ENCODE measurements at places on chromosomes 2 and 18.

DNA sequence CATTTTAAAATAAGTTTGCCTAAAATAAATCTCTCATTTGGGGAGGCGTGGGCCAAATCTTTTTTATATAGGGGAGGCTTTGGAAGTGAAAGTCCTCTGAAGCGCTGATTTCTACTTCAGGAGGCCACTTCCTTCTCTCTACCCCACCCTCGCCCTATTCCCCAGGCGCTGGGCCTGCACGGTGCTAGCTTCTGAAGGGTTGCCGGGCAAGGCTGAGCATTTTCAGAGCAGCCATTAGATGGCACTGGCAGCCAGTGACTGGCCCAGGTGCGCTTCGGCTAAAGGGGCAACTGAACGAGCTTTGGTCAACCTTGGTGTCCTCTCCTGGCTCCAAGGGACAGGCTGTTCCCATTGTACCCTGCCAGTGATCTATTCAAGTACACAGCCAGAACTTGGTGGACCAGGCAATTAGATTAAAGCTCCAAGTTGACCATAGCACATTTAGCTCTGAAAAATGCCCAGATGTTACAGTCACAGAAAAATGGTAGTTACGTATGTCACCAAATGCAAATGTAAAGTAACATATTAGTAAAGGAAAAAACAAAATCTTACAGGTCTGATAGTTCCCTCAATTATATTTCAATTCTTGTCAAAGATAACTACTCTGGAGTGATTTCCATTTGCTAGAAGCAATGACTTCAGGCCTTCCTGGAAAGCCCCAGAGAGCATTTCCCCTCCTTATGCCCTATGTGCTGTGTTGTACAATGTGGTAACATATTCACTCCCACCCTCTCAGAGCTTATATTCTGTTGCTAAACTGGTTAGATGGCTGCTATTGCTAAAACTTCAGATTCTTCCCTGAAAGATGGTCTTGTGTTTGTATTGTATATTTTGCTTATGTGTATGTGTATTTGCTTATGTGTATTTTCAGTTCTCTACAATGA is 2.1 kb downstream of the POMC start:
- DNase-seq, result peak; percentile 61

- DNase-seq, result peak; percentile 39
Observed at GRCh38 chr2:73931531-73932500, 5.1 kb downstream of the DGUOK start.

- peak; percentile 62 for DNase-seq
Observed at GRCh38 chr2:86221066-86221684, 21.9 kb downstream of the MRPL35 start.

DNA sequence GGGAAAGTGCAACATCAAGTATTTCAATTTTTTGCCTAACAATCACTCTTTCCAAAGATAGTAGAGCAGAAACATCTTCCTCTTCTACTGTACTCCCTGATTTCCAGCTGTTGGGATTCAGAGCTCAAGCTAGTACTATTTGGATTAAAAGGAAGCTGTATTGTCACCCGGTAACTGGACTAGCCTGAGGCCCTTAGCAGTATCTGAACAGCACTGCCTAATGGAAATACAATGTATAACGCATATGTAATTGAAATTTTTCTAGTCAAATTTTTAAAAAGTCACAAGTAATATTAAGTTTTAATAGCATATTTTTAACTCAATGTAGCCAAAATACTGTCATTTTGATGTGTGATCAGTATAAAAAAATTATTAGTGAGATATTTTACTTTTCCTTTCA is 86.2 kb downstream of the COX7A2L start:
- DNase-seq, result no peak

DNA sequence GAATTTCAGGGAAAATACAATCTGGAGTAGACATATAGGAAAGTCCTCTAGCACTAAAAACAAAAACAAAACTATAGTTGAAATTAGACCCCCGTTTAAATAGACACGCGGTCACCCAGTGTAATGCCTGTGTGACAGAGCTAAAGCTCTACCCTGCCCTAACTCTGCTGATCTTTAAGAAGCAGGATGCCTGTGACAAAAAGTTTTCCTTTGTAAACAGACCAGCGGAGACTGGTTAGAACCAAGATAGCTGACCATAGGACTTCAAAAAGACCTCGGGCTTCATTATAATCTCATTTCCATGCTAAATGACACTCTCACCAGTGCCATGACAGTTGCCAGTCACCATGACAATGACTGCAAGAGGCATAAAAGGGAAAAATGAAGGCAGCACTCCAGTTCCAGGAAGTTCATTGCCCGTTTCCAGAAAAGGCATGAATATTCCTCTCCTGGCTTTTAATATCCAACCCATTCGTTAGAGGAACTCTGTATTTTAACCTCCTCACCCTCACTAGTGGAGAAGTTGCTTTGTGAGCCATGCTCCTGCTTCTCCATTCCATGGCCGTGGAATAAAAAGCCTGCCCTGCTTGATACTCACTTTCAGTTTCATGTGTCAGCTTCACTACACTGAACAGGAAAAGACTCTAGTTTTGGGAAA is 157.2 kb upstream of the COPS8 start:
- no peak for DNase-seq

- no peak for DNase-seq
Observed at GRCh38 chr18:74242438-74243096, 49.2 kb downstream of the CYB5A start.

- DNase-seq, result no peak
Observed at GRCh38 chr2:64586883-64587481, 62.9 kb downstream of the AFTPH start.

GRCh38 chr2:158487419-158487818 is 30.7 kb downstream of the PKP4 start:
- DNase-seq, result no peak

DNA sequence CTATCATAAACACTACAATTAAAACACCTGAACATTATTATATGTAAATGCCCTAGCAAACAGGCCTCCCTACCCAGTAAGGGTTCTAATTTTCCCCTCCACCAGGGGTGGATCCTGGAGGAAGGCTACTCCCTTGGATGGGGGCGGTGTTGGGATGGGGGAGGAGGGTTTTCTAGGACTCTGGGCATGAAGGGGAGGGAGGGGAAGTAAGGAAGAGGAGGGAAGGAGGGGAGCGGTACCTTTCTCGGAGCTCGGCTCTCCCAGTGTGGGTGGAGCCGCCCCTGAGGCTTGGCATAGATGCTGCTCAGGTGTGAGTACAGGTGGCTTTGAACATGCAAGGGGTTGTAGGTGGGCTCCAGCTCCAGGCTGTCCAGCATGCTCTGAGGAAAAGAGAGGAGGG is 5.4 kb downstream of the DOK1 start:
- no peak for DNase-seq

DNA sequence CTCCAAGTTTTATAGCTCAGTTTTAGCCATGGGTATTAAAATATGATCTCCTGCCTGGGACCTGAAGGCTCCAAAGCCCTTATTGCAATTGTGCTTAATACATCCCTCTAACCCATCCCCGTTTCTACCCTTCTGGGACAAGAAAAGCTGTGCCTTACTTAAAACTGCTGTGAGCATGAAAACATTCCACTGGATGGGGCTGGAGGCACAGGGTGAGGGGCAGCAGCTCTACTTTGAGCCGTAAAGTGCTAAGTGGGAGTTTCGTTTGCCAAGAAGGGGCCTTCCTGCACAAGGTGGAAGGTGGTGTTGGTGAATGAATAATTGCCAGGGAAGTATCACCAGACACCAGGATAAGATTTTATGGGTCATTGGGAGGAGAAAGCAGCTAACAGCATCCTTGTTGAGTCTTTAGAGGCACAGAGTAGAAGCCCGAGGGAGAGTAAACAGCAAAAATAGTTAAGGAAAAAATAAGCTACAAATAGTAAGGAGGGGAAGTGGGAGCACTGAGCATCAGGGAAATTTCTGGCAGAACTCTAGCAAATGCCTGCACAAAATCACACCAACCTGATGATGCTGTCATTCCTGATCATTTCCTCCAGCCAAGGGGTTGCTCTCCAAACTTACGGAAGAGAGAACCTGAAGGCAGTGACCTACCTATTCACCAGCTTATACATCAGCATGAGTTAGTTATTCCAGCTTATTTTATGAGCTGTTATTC is 218.4 kb downstream of the MREG start:
- no peak for DNase-seq

- no peak for DNase-seq
Observed at GRCh38 chr2:12641441-12641840, 75.3 kb upstream of the TRIB2 start.

DNA sequence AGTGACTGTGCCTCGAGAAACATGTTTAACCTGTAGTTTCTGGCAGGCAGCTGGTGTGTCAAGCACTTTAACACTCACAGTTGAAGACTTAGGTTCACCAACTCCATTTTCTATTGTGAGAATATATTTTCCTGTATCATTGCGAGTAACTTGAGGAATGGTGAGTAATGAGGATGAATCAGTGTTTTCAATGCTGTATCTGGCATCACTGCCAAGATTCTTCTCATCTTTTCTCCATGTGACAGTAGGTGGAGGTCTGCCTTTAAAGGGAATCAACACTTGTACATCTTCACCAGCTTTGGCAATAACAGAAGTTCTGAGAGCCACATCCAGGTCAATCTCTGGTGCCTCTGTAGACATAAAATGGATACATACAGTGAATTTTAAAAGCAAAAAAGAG is 72.8 kb downstream of the PLEKHA3 start:
- DNase-seq, result no peak

GRCh38 chr2:39545957-39546356 is 108.9 kb upstream of the MAP4K3 start:
- no peak for DNase-seq

DNA sequence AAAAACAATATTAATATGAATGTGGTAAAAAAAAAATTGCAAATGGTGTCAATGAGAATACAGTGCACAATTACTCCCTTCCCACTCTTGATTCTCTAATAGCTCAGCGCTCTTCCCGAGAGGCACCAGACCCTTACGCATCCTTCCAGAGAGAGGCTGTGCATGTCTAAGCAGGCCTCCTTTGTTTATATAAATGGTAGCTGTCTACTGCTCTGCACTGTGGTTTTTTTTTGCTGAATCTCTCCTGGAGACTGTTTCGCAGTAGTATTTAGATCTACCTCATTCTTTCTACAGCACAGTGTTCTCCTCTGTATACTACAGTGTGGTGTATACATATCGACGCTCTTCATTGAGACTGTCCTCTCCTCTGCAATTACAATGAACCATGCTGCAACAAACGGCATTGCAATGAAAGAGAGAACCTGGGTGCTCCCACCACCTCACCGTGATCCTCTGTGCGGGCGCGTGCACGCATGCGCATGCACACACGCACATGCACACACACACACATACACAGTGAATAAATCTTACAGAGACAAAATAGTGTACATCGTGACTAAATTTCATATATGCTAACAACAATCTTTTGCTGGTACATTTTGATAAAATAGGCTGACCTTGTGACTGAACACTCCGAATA is 19.4 kb downstream of the SEPTIN10 start:
- no peak for DNase-seq

GRCh38 chr2:231411831-231412617 is 16.5 kb downstream of the B3GNT7 start:
- DNase-seq, result peak; percentile 20

- DNase-seq, result no peak
Observed at GRCh38 chr2:180970016-180970415, 10.4 kb upstream of the UBE2E3 start.

DNA sequence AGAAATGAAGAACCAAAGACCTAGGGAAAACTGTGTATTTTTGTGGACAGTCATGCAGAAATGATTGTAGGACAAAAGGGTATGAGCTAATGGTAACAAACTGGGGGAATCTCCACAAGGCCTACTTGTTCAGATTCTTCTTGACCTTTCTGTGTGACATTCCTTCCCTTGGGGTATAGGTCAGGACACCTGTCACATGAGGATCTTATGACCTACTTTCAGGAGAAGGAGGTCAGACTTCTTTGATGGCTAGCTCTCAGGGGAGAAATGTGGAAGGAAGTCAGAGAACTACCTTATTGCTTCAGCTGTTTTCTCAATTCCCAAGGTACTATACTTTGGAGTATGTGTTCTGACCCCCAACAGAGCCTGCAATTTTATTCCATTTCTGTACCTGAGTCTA is 40.7 kb upstream of the TANK start:
- DNase-seq, result no peak

- no peak for DNase-seq
Observed at GRCh38 chr2:3236300-3237045, 141.1 kb downstream of the EIPR1 start.

DNA sequence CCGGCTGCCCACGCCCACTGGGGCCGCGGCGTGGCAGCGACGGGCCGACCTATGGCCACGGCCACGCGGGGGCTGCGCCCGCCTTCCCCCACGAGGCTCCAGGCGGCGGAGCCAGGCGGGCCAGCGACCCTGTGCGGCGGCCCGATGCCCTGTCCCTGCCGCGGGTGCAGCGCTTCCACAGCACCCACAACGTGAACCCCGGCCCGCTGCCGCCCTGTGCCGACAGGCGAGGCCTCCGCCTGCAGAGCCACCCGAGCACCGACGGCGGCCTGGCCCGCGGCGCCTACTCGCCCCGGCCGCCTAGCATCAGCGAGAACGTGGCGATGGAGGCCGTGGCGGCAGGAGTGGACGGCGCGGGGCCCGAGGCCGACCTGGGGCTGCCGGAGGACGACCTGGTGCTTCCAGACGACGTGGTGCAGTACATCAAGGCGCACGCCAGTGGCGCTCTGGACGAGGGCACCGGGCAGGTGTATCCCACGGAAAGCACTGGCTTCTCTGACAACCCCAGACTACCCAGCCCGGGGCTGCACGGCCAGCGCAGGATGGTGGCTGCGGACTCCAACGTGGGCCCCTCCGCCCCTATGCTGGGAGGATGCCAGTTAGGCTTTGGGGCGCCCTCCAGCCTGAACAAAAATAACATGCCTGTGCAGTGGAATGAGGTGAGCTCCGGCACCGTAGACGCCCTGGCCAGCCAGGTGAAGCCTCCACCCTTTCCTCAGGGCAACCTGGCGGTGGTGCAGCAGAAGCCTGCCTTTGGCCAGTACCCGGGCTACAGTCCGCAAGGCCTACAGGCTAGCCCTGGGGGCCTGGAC is 253.2 kb downstream of the GLI2 start:
- DNase-seq, result no peak

- no peak for DNase-seq
Observed at GRCh38 chr2:180006231-180006630, 866 bp downstream of the CWC22 start.

- no peak for DNase-seq
Observed at GRCh38 chr2:232891621-232892071, 21.6 kb downstream of the SNORC start.

DNA sequence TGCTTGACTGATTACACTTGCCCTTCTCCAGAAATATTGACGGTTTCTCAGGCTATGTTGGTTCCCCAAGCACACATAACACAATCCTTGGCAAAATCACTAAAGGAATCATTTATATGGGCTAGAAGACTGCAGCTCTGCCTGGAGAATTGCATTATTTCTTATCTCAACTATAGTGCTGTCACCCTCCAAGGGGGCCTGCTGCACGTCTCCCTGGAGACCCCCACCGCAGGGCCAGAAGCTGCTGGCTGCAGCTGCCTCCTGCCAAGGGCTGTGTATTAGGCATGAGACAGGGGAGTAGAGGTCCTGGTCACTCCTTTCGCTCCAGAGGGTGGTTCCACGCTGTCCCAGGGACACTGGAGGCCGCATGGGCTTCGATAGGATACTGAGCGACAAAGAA is 76.6 kb downstream of the LRRC30 start:
- no peak for DNase-seq
